ENCODE measurements at places on chromosomes 3 and 15.

DNA sequence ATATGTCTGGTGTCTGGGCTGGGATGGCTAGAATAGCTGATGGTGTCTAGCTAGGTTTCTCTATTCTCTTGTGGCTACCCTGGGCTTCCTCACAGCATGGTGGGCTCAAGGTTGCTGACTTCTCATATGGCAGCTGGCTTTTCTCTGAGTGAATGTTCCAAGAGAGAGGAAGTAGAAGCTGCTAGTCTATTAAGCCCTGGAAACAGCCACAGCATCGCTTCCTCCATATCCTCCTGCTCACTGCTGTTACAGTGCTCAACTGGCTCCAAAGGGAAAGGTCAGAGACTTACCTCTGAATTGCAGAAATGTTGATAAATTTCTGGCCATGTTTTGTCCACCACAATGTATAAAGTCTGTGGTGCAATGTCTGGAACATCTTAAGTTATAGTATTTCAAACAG lies 299.9 kb upstream of the ADAMTS9 start:
- DNase-seq, result no peak

DNA sequence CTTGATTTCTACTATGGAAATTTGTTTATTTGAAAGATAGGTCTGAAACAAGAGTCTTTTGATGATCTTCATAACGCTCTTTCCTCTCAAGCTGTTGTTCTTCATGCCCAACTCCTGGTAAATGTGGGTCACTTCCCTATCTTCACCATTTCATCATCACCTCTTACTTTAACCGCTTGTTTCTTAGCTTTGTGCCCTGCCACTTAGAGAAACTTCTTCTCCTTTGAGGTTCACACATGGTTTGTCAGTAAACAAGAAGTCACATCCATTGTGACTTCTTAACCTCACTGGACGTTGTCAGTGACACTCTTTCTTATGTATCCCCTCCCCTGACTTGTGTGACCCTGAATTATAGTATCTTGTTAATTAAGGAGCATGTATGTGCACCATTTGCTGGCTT lies 16.9 kb upstream of the P2RY13 start:
- no peak for DNase-seq

DNA sequence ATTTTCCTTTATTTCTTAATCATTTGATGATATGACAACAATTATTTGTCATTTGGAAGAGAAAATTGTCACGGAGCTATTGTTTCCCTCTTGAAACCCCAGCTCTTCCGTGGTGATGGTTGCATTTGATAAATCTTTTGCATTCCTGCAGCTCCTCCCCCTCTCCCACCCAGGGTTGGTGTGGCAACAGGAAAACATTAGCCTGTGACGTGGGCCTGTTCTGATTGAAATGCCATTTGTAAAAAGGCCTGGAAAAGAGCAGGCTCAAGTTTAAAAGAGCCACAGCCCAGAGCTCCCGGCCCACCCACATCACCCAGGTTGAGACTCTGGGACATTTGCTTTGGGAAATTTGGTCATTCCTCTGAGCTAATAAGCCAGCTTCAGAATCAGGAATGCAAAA lies 282.5 kb downstream of the RPLP1 start:
- DNase-seq, result no peak

DNA sequence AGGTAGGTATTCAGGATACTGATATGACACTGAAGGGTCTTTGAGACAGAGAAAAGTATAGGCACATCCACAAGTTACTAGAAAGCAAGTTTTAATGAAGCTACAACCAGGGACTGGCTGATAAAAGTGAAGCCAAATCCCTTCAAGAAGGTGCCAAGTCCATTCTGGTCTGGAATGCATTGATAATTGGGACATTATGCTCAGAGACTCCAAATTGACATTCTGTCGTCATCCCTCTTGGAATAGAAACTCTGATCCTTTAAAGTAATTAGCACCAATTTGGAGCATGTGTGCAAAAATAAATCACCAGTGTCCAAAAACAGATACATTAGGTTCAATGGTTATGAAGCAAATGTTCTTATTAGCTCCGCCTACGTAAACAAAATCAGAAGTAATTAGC lies 47.3 kb upstream of the BCL6 start:
- DNase-seq, result no peak

GRCh38 chr15:93027413-93027812 lies 61.6 kb downstream of the RGMA start:
- DNase-seq, result no peak

DNA sequence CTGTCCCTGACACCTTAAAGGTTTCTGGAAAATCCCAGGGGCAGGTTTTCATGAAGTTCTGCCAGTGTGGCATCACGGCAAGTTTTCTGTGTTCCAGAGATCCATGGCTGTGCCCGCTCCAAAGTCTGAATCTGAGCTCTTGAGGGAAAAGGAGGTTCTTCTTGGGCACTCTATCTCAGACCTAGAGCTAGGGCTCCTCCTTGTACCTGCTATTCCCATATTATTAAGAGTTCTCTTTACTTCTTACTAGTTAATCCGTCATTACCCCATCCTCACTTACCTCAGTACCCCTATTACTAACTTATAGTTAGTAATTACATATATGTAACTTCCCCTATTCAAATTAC lies 5.9 kb upstream of the TRA2B start:
- no peak for DNase-seq

- no peak for DNase-seq
Observed at GRCh38 chr3:44995142-44995770, 19.2 kb downstream of the EXOSC7 start.

DNA sequence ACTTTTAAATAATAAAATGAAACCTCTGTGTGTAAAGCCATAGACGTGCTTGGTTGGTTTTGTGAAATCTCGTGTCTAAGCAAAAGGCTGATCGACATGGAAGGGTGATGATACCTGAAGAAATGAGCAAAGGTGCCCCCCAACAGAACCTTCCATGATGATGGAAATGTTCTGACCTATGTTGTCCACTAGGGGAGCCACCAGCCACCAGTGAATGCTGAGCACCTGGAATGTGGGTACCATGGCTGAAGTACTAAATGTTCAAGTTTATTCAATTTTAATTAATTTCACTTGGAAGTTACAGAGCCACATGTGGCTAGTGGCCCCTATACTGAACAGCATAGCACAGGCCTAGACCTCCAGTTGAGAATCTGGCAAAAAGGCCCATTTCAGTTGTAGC lies 158.8 kb downstream of the POLR2M start:
- DNase-seq, result no peak

DNA sequence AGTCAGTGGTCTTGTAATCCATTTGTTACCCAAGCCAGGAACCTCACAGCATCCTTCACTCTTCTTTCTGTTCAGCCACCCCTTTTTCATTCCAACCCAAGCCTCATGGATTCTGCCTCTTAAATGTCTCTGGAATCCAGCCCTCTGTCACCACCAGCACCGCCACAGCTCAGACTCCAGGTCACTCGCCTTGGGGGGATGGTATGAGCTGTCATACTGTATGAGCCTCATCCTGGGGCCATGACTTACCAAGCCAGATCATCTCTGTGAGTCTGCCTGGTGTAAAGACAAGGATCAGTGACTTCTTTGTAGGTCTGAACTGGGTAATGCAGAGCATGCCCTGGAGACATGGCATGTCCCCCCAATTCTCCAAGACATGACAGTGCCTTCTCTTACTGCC lies 79.6 kb downstream of the PGPEP1L start:
- no peak for DNase-seq

GRCh38 chr3:76083992-76084391 lies 298.6 kb upstream of the ZNF717 start:
- no peak for DNase-seq

DNA sequence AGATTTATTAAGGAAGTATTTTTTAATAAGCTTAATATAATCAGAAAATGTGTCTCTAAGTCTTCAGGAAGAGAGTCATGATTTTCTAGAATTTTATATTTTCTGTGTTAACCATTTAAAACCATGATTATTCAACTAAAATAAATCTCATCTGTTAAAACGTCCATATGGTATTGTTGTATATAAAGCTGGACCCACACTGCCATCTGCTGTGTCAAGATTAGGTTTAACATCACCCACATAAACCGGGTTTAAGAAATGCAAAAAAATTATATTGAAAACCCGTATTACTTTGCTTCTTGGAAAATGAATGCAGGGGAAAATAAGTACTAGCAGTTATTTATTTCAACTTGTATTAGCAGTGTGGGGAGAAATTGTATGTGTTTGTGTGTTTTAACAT lies 9.5 kb upstream of the CCDC66 start:
- DNase-seq, result no peak

- DNase-seq, result no peak
Observed at GRCh38 chr3:49110780-49111179, 6.2 kb upstream of the QARS1 start.

GRCh38 chr3:189792046-189792929 lies 161.1 kb downstream of the TP63 start:
- DNase-seq, result no peak

DNA sequence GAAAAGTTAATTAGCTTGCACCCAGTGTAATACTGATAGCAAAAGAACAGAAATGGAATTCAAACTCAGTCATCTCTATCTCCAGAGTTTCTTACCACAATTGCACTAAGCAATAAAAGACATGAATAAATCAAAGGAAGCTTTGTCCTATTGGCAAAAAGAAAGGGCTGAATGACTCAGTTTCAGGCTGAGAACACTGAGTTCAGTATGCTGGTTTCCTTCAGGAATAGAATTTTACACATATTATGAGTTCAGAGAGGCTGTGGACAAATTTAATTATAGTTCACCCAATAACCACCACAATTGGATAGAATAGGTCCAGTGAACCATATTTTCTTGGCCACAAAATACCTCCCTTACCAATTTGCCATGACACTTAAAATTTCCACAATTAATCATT lies 249.7 kb downstream of the KCNMB2 start:
- DNase-seq, result no peak

- no peak for DNase-seq
Observed at GRCh38 chr3:88267847-88268246, 118.1 kb downstream of the C3orf38 start.

Data from GOT3 (cell line).